ENCODE measurements at places on chromosomes 5 and 9. TPM values are rescaled to one million over a fixed set of nuclear protein-coding genes. Genes with fewer than 3 reads are reported as not detected.

The PCDHGA7 gene
- total RNA-seq: 0.18 TPM

The DND1 gene
- 1.8 TPM for total RNA-seq

The PCDHGA9 gene
- total RNA-seq: 0.56 TPM

GRCh38 chr5:160197341-160198144 is 31.8 kb upstream of the FABP6 start:
- no peak overlapping the region for H3K27ac ChIP-seq
- no peaks in the 10 kb centered on the region for H3K27me3 ChIP-seq
- DNase-seq: no peak
- H3K4me1 ChIP-seq: peaks cover 8% of the 10 kb centered on the region

- no peak overlapping the region for H3K4me3 ChIP-seq
- no peaks in the 10 kb centered on the region for H3K27me3 ChIP-seq
- H3K36me3 ChIP-seq: no peaks in the 10 kb centered on the region
- DNase-seq: peak; percentile 16
- H3K4me1 ChIP-seq: no peaks in the 10 kb centered on the region
- no peak overlapping the region for H3K27ac ChIP-seq
These were observed 32.7 kb downstream of the TMEFF1 start for GRCh38 chr9:100505564-100506159.

DNA sequence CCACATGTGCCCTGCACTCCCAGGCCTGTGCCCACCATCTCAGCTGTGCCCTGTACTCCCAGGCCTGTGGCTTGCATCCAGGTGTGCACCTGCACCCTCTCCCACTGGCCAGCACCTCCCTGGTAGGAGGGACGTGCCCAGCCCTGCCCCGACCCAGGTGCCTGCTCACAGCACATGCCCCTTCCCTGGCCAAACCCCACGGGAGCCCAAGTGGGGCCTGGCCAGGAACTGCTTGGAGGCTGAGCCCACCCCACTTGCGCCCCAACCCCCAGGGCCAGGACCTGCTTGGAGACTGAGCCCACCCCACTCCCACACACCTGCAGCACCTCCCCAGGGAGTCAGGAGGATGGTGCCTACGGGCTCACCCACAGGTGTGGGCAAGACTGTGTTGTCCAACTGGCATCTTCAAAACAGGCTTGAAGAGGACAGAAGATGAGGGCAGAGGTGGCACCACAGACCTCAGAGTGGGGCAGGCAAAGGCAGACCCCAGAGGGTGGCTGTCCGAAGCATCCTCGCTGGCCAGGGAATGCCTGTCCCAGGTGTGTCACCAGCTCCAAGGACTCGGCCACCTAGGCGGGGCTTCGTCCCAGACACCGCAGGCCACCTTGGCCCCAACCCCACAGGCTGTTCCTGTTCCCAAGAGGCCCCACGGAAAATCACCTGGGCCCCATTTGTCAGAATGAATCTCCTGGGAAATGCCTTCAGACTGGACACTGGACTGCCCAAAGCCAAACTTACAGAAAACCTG is 10.8 kb downstream of the ZDHHC11B start:
- H3K36me3 ChIP-seq: no peaks in the 10 kb centered on the region
- H3K27ac ChIP-seq: no peak overlapping the region
- DNase-seq: no peak
- H3K4me1 ChIP-seq: no peaks in the 10 kb centered on the region
- no peak overlapping the region for H3K4me3 ChIP-seq

DNA sequence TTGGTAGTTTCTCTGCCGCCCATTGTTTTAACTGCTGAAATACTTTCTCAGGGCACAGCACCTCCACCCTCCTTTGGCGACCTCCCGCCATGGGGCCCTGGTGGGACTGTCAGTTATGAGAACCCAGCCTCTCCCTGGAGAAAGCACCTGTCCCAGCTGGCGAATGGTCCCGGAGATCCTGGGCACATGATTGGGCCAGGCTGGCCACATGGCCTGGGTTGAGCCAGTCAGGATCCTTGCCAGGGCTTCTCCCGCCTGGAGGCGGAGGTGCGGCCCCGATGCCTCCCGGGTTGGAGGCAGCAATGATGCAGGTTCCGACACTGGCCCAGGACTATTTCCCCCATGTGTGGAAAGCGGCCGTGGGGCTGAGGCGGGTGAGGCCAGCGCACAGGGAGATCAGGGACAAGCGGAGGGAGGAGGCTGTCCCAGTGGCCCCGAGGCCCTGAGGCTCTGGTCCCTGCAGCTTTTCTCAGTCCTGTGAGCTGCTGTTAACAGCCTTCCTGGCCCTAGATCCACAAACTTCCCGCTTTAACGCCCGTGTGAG is 13.6 kb downstream of the UNC5A start:
- no peaks in the 10 kb centered on the region for H3K4me1 ChIP-seq
- no peak overlapping the region for H3K4me3 ChIP-seq
- no peaks in the 10 kb centered on the region for H3K27me3 ChIP-seq
- no peak overlapping the region for H3K27ac ChIP-seq
- no peaks in the 10 kb centered on the region for H3K36me3 ChIP-seq
- DNase-seq: no peak
